ENCODE measurements at places on chromosomes 2 and 18.

GRCh38 chr2:241033994-241034393 lies 35.6 kb downstream of the SNED1 start:
- DNase-seq, result peak; percentile 44

DNA sequence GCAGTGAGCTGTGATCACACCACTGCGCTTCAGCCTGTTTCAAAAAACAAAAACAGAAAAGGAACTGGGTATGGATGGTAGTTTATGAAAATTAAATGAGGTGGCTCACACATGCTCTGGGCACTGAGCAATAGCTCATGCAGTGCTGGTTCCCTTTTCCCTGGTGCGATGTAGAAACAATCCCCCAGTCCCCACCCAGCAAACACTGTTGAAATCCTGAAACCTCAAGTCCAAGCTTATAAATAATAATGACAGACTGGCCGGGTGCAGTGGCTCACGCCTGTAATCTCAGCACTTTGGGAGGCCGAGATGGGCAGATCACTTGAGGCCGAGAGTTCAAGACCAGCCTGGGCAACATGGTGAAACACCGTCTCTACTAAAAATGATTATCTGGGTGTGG lies 55.4 kb upstream of the SMAD2 start:
- DNase-seq, result no peak

- no peak for DNase-seq
Measured at GRCh38 chr2:55231546-55232083, 478 bp downstream of the CLHC1 start.

- DNase-seq, result no peak
Measured at GRCh38 chr2:128593879-128594650, 275.4 kb upstream of the HS6ST1 start.

DNA sequence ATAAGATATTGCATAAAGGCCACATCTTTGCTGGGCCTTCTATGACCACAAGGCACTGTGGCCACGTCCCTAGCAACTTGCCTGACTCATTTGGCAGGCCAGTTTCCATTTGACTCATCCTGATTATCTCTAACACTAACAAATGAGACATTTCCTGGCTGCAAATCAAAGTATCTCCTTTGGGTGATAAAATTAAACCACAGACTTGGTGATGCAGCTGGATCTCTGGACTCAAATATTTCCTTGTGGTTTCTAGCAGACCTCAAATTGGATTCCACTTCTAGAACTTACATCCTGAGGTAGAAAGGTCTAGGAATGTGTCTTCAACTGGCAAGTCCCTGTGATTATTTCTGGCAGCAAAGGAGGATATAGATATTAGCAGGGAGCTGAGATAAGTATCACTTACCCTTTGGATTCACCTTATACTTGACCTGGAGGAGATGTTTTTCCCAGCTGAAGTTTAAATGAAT lies 167.9 kb upstream of the NXPH2 start:
- no peak for DNase-seq

- DNase-seq, result no peak
Measured at GRCh38 chr18:44637210-44638033, 43.3 kb upstream of the SETBP1 start.

GRCh38 chr18:71011389-71011788 lies 722.5 kb downstream of the SOCS6 start:
- DNase-seq, result no peak

DNA sequence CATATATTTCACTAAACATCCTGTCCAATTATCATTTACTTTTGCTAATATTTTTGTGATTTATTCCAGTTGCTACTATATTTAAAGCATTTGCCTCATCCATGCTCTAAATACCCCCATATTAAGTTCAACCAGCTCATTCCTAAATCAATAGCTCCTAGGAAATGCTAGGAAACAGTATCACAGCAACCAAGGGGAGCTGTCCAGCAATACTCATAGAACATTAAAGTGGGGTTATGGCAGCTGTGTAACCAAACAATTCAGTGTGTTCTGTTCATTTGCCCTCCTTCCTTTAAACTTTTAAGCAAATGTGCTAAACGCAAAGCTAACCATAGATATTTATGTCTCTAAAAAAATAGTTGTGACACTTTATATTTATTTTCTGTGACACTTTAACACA lies 41.1 kb downstream of the ACVR1C start:
- no peak for DNase-seq

GRCh38 chr2:9800975-9801726 lies 42.1 kb upstream of the TAF1B start:
- peak; percentile 70 for DNase-seq

DNA sequence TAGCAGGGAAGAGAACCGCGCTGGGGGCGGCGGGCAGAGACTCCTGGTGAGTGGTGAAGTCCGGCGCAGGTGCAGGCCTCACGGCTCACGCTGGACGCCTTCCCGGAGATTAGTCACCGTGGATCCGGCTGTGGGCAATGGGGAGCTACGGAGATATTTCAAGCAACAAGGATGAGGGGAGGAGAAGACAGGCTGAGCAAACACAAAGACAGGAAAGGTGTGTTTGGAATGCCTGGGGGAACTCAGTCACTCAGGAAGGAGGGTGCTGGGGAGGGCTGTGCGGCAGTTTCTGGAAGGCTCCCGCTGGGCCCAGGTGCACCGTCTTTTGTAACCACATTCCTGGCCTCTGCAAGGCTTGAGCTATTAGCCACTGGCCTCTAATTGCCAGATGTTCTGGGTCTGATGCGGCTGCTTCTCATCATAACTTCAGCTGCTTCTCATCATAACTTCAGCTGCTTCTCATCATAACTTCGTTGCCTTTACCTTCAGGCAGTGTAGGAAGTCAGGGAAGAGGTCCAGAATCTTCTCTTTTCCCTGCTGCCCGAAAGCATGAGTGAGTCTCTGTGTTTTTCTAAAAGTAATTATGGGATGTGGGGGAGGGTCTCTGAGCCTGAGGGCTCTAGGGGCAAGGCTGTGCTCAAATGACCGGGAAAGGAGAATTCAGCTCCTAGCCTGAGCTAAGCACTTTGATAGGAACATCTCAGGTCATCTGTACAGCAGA lies 118.9 kb downstream of the PXDN start:
- DNase-seq, result peak; percentile 91

GRCh38 chr2:218979846-218980734 lies 4.9 kb downstream of the FEV start:
- DNase-seq, result peak; percentile 97

GRCh38 chr18:2985628-2986027 lies 27.3 kb downstream of the LPIN2 start:
- DNase-seq, result no peak

DNA sequence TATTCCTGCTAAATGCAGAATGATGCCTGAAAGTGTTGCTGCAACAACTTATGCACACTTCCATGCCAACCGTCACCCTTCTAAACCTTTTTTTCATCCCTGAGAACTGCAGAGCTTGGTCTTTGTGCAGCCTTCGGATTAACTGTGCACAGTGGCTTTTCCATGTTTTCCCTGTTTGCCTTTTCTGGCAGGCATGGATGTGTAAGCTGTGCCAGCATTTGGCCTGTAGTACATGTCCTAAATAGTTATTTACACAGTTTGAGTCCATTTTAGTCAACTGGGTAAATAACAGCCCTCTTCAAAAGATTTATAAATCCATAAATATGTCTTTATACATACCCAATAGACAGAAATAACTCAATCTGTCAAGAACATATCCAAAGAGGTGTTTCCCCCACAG lies 31.5 kb downstream of the MEIS1 start:
- no peak for DNase-seq

DNA sequence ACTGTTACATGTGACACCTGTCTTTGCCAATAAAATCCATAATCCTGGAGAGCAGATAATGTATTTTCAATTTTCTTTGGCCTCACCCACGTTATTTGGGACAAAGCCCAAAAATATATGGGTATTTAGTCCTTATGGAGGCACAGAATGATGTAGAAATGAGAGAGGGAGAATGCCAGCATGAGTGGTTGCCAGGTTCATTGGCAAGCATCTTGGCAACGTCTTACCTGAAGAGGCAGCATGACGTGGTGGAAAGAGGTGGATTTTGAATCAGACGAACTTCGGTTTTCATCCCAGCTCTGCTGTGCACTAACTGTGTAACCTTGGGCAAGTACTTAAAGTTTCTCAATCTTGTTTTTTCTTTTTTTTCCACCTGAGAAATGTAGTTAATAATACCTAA lies 969.6 kb upstream of the PIK3C3 start:
- no peak for DNase-seq

- no peak for DNase-seq
Measured at GRCh38 chr2:212842544-212843185, 304.1 kb upstream of the ERBB4 start.

GRCh38 chr2:32806857-32807256 lies 139.9 kb upstream of the LTBP1 start:
- DNase-seq, result no peak

DNA sequence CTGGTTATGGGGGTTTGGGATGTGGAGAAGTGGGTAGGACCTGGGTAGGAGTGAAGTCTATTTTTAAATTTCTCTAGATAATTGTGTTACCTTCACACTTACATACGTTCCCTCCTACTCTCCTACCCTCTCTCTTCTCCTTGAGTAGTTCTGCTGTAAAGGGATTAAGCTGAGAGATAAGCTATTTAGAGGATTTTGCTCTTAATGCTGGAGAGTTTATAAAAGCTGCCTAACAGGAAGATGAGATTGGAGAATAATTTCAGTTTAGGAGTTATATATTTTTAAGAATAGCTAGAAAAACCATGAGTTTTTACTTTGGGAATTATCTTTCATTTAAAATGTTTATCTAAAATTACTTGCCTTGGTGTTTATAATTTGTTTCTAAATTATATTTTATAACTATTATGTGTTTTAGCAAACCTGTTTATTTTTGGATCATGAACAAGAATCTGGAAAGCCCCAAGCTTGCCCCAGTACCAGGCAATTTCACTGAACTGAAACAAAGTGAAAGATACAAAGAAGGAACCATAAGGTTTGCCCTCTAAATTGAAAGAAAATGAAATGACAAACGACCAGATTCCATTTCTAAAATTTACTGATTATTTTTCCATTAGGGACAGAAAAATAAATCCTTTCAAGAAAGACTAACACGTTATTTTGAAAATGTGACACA lies 101.5 kb downstream of the ZNF532 start:
- no peak for DNase-seq

- no peak for DNase-seq
Measured at GRCh38 chr2:31505111-31505510, 75.6 kb downstream of the SRD5A2 start.

DNA sequence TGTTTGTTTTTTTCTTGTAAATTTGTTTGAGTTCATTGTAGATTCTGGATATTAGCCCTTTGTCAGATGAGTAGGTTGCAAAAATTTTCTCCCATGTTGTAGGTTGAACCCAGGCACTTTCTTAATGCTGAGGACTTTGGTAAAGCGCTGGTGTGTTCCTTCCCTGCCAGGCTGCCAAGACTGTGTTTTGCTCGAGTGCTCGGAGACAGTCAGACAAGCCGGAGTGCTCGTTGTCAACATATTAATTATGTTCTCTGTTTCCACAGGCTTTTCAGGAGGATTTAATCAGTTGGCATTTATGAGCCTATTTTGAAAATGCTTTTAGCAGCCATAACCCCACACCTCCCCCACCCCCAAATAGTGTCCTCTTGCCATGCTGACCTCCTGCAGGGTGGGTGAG lies 6.4 kb downstream of the MTCL1 start:
- DNase-seq, result no peak

- no peak for DNase-seq
Measured at GRCh38 chr2:54584598-54584997, 128.5 kb downstream of the SPTBN1 start.

- no peak for DNase-seq
Measured at GRCh38 chr2:175010848-175011254, 5.7 kb upstream of the CHN1 start.

- no peak for DNase-seq
Measured at GRCh38 chr2:148653437-148653836, 8.9 kb downstream of the EPC2 start.

GRCh38 chr2:101200676-101201075 lies 49.5 kb upstream of the TBC1D8 start:
- no peak for DNase-seq

DNA sequence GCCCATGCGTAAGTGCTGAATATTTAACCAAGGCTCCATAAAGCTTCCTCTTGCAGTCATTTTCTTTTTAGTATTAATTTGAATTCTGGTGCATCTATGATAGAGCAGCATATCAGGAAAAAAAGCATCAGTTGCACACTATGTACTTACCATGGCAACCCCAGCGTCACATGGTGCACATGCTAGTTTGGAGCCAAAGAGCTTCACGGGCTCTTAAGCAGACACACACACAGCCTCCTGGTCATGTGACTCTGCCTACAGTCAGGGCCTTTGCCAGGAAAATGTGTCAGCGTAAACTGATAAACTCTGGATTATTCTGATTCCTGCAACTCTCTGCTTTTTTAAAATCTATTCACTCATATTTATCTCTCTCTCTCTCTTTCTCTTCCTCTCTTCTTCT lies 30.2 kb downstream of the NYAP2 start:
- no peak for DNase-seq

GRCh38 chr2:174280596-174280995 lies 32.3 kb upstream of the OLA1 start:
- no peak for DNase-seq

- peak; percentile 53 for DNase-seq
Measured at GRCh38 chr2:128315829-128316776, 2.6 kb downstream of the HS6ST1 start.

- no peak for DNase-seq
Measured at GRCh38 chr2:156087875-156088274, 244.6 kb downstream of the NR4A2 start.

DNA sequence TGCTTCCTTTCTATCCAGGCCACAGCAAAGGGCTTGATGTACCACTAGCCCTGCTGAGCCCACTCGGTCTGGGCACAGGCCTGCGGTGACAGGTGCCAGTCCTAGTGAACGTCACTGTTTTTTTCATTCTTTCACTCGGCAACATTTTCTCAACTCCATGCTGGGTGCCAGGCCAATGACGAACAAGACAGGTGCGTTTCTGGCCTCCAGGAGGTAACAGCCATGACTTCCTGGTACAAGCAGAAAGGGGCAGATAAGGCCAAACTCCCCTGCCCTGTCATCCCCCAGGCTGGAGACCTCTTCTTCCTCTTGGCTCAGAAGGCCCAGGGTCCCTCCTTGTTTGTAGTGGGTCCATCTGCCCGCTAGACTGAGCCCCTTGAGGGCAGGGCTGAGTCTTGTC lies 55.7 kb upstream of the OTOF start:
- no peak for DNase-seq

- DNase-seq, result no peak
Measured at GRCh38 chr18:51266773-51267172, 69.3 kb upstream of the MEX3C start.

- DNase-seq, result no peak
Measured at GRCh38 chr2:226330206-226330605, 469.4 kb downstream of the IRS1 start.

DNA sequence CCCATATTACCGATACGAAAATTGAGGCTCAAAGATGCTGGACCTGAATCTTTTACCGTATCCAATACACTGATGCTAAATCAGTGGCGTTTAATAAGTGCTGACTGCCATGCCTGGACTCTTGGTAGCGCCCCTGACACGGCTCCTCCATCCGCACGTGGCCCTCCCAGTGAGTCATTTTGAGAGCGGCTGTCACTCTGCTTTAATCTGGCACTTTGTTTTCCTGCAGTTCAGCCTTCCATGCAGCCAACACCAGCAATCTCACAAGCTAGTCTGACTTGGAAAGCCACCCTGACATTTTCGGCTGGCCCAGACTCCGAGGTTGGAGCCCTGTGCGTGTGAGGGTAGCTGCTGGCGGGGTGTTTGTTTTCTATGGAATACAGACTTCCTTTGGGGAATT lies 155.1 kb upstream of the LMAN1 start:
- no peak for DNase-seq
